DMS 273 treated with DMSO at 0.1 percent for 48 hours (cell line): ENCODE measurements at places on chromosomes 13 and 19.

GRCh38 chr13:19782049-19782726, 557 bp downstream of the PSPC1 start:
- no peak for DNase-seq

DNA sequence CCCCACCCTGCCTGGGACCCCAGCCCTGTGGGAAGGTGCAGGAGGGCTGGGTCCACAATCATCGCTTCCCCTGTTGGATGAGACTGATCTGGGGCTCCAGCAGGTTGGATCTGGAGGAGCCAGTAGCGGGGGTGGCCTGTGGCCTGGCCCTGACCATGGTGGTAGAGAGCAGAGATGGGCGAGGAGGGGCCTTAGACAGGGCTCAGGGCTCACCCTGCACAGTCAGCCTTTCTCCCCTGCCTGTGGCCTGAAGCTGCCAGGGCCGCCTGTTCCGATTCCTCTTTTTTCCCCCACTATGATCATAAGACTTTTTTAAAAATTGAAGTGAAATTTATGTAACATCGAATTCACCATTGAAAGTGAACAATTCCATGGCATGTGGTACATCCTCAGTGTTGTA, 18.2 kb downstream of the SIN3B start:
- DNase-seq, result no peak

DNA sequence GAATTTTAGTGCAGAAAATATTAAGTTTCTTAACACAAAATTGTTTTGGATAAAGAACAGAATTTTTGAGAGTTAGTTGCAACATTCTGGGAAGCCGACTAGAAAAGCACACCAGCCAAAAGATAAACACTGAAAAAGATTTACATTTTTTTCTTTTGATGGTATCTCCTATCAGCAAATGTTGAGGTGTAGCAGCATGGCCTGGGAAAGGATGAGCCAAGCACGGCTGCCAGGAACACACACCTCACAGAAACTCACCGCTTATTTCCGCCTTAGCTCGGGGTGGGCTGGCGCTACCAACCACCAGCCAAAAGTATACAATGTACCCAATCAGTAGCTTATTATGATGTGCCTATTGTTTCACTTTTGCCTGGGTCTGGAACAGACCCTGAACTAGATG, 134.7 kb downstream of the MIPEP start:
- DNase-seq, result no peak

DNA sequence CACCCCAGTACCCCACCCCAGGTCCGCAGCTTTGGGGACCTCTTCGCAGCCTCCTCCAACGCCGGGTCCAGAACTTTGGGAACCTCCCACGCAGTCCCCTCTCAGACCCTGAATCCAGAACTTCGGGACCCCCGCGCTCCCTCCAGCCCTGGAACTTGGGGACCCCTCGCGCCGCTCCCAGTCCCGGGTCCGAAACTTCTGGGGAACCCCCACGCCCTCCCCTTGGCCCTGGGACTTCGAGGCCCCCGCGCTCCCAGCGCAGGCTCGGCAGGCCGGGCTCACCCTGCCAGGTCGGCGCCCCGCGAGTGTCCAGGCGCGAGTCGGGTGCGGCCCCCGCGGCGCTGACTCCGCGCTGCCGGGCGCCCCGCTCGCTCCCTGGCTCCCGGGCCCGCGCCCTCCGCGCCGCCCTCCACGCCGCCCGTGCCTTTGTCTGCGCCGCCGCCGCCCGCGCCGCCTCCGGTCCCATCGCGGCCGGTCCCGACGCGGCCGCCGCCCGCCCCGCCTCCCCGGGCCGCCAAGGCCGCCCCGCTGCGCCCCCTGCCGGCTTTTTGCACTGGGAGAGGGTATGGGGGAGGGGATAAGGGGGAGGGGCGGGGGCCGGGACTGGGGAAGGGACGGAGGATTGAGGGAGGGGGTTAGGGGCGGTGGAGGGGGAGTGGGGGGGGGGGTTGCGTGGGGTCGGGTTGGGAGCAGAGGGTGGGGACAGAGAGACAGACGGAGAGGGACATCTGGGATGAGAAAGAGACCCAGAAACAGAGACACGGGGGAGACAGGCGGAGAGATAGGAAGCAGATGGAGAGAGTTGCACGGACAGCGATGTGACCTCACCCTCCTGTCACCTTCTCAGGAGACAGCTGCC, at the start of gene HOMER3:
Gene HOMER3, minus strand, starts transcription at position 449 of the 859 bp plus-strand sequence. CDS start 2,235 bp downstream, outside the sequence.
- DNase-seq, result peak; percentile 36

GRCh38 chr13:41458761-41459431, 1.5 kb downstream of the RGCC start:
- no peak for DNase-seq

GRCh38 chr19:16094360-16095070, 17.2 kb upstream of the RAB8A start:
- DNase-seq, result no peak

- DNase-seq, result peak; percentile 9
Observed at GRCh38 chr19:1942078-1942933, 1.3 kb downstream of the CSNK1G2 start.

- no peak for DNase-seq
Observed at GRCh38 chr13:77113496-77113895, 86.5 kb upstream of the FBXL3 start.

DNA sequence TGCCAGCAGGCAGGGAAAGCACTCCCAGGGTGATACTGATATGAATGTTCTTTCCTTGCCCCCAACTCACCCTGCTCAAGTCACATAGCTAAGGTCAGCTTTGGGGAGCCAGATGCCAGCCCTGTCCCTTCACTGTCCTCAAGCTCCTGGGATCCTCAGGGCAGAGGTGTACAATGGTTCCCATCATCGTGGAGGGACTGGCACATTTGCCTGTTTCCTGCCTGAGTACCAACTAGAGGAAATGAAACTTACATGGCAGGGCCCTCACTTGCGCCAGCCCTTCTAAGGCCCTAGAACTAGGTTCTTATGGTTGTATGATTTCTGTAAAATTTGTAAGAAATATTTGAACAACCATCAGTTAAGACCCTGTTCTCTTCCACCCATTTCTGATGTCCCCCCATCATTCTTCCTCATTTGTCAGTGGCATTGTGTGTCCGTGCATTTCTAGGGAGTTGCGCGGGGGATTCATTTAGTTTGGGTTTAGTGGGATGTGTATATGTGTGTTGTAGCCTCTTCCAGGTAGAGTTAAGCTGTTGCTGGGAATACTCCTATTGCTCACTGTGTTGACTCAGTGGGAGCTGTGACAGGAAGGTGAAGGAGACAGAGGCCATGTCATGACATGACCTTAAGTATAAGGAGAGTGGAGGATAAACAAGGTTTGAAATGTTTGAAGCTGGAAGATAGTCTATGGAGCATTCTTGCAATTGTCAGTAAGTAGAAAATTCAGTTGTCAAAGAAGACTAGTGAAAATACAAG, 41.3 kb upstream of the RCBTB2 start:
- DNase-seq, result no peak

- no peak for DNase-seq
Observed at GRCh38 chr19:57363688-57364181, 384 bp downstream of the TRAPPC2B start.

- DNase-seq, result peak; percentile 29
Observed at GRCh38 chr19:36140304-36141038, 605 bp downstream of the CAPNS1 start.

- DNase-seq, result no peak
Observed at GRCh38 chr13:26425443-26426358, 131.8 kb upstream of the WASF3 start.

DNA sequence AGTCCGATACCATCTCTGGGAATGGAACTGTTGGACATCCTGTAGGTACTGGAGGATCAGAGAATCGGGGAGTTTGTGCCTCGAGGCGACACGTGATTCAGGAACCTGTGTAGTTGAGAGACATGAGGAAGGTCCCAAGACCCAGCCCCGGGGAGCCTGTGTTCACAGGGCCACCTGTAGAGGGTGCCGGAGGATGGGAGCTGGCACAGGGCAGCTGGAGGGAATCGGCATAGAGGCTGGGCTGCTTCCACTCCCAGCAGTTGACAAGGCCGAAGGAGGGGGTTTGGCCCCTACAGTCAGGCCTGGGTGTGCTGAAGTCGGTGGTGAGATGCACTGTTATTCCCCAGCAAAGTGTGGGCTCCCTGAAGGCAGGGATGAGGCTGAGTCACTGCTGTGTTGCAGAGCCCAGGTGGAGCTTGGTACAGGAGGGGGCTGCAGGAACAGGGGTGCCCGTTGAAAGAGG, 2.5 kb upstream of the ISYNA1 start:
- DNase-seq, result no peak

- DNase-seq, result no peak
Observed at GRCh38 chr13:79648191-79648590, 167.2 kb downstream of the NDFIP2 start.

DNA sequence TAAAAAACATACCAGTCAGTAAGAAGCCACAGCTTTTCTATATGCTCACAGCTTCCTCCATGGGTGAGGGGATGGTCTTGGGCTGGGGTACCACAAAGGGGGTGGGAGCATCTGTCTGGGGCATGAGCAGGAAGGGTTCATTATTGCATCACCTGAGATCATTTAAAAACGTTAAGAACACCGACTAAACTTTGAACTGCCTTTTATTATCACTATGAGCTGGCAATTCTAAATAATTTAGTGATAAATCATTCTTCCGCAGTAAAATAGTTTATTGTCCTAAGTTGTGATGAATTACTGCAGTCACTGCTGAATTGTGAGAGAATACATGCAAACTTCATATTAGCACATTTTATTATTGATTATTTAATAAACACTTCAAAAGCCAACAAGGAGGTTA, 71.6 kb downstream of the KL start:
- DNase-seq, result no peak

DNA sequence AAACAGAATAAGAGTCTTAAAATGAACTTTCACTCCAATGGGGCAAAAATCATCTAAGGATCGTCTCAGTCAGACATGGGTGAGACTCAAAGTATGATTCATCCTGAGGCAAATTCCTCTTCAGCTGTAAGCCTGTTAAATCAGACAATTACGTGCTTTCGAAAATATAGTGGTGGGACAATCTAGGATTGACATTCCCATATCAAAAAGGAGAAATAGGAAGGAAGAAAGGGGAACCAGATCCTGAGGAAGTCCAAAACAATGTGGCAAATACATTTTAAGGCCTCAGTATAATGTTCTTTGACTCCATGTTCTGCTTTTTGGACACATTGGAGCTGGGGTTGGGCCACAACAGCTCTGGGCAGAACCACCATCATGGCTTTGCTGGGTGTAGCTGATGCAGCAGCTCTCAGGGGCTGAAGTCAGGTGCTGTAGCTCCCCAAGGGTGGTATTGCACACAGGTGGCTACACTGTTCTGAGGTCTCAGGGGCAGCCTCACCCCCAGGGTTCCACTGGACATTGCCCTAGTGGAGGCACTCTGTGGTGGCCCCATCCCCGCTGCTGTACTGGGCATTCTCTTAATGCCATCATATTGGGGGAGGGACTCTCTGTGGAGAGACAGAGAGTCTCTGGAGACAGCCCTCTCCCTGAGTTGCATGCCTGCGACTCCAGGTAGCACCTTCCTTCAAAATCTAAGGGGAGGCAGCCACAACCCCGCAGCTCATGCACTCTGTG, 5.7 kb upstream of the FPR3 start:
- DNase-seq, result no peak

GRCh38 chr13:57409121-57409520, 222.4 kb upstream of the PCDH17 start:
- no peak for DNase-seq

DNA sequence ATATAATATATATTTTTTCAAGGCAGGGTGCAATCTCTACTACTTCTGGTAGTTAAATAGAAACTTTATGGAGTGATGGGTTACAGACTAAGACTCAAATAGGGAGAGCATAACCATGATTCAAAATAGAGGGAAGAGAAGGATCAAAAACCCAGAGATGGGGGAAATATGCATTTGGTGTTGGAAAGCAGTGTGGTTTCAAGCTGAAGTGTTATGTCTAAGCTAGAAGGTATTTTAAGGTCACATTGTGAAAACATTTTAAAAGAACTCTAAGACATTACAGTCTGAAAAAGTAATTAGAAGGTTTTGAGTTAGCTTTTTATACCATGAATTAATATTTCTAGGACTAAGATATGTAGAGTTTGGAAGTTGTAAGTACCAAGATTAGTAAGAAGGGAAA, 2741.4 kb downstream of the PCDH9 start:
- DNase-seq, result no peak

DNA sequence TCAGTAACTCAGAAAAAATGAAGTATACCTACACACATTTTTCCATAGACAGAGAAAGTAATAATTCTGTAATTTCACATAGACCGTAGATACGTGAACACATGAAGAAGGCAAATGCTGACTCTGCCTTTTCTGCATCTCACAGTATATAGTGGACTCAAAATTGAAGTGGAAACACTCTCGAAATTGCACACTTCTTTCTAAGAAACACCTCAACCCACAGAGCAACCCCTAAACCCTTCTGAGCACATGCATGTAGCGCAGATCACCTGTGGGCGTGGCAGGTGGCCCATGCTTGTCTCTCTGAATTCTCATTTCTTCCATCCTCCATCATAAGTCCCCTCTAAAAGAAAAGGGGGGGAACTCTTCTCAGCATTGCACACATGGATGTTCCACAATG, 34.7 kb downstream of the COL4A1 start:
- no peak for DNase-seq

DNA sequence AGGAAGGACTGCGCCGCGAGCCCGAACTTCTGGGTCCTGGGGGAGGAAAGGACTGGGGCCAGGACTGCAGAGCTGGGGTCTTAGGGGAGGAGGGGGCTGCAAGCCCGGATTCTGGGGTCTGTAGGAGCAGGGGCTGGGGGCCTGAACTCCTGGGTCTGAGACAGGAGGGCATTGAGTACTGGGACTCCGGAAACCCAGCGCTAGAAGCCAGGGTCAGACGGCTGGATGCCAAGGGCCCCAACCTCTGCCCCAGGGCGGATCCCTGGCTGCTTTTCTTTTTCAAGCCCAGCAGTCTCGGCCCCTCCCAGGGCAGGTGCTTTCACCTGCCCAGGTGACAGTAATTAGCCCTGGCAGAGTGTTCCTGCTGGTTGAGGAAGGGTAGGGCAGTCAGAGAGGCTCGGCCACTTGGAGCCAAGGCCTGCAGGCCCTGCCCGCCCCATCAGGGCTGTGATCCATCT, 2.3 kb downstream of the MYH14 start:
- DNase-seq, result no peak

DNA sequence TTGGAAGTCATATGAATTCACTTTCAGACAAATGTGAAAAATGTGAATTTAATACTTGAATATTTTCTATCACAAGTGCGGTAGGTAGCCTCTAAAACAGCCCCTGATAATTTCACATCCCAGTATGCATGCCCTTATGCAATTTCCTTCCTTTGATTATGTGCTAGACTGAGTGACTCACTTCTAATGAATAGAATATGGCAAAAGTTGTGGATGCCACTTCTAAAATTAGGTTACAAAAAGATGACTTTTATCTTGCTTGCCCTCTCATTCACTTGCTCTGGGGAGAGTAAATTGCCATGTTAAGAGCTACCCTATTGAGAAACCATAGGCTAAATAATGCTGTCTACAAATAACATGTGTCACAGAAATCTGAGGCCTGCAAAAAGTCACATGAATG, 402.5 kb upstream of the PCDH9 start:
- no peak for DNase-seq

GRCh38 chr19:34220472-34221063, 33.8 kb upstream of the GARRE1 start:
- peak; percentile 41 for DNase-seq

- no peak for DNase-seq
Observed at GRCh38 chr13:80447747-80448146, 106.8 kb upstream of the SPRY2 start.

GRCh38 chr13:36370108-36370429, 23.9 kb upstream of the SPART start:
- no peak for DNase-seq
